ENCODE measurements at places on chromosomes 1 and 21. TPM values are rescaled to one million over a fixed set of nuclear protein-coding genes. Genes with fewer than 3 reads are reported as not detected.

DNA sequence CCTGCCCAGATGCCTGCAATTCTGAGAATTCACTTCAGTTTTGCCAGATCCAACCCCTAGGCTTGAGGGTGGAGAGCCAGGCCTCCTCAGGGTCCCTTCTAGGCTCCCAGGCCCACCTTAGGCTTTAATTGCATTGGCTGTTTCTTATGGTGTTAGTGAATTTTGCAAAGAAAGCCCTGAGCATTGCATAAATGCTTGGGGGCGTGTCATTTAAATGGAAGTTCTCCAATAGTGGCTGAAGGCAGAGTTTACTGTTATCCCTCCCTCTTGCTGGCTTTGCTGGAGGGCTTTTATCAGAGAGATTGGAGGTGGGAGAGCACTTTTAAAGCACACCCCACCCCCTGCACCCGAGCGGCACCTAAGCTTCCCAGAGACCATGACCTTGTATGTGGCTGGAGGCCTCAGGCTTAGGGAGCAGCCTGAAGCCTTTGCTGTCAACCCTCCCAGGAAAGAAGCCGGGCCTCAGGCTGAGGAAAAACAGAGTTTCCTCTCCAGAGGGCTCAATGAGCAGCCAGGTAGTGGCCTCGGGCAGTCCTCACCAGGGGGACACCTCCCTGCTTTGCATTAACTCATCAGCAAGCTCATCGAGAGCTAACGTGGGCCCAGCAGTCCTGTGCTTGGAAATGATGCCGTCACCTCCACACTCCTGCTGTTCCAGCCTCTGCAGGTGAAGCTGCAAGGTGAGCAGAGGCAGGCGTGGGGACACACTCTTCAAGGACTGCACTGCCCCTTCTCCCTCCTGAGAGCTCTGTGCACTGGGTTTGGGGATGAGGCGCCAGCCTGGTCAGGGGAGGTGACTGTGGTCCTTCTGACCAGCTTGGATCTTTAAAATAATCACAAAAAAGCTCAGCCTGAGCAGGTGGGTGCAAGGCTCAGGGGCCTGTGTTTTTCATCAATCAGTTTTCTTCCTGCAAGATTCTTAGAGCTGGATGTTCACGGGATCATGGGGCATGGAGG lies 58.0 kb downstream of the STUM start:
- peak; percentile 65 for DNase-seq

DNA sequence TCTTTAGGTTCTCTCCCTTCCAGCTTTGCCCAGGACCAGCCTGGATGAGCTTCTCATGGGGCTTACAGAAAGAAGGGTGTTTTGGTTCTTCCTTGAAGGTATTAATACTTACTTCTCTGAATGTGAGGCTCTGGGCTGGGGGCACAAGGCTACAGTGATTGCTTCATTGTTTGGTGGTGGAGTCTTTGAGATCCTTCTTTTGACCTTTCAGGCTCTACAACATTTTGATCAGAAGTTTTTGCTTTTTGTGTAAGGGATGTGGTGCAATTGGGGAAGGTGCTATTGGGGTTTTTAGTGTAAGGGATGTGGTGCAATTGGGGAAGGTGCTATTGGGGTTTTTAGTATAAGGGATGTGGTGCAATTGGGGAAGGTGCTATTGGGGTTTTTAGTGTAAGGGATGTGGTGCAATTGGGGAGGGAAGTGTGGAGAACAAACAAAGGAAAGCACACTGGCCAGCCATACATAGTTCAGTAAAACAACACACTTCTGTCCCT lies 103.6 kb upstream of the IVNS1ABP start:
- DNase-seq: no peak

DNA sequence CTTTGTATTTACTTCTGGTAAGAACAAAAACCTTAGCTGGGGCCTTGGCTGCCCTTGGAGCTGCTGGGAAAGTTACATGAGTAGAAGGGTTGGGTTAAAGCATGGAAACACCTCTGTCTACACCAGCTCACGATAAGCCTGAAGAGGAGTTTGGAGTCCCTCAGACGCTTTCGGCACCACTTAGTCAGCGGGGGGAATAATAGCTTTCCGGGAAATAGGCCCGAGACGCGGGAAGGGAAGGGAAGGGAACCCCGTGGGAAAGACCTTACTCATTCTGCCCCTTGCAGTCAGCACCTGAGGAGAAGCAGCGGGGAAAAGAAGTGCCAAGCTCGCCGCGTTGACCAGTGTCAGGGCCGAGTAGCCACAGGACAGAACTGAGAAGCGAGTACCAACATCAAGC lies 66.4 kb upstream of the PDE9A start:
- DNase-seq: no peak

- peak; percentile 90 for DNase-seq
These were observed 68.1 kb downstream of the JAK1 start for GRCh38 chr1:64898107-64898861.

GRCh38 chr1:51295926-51296325 lies 34.4 kb downstream of the TTC39A start:
- DNase-seq: peak; percentile 56

- no peak for DNase-seq
These were observed 123.4 kb upstream of the KCNK1 start for GRCh38 chr1:233490488-233490887.

GRCh38 chr1:204947338-204947737 lies 76.7 kb downstream of the NFASC start:
- DNase-seq: no peak

- DNase-seq: no peak
These were observed 927 bp downstream of the UAP1 start for GRCh38 chr1:162562470-162562828.

DNA sequence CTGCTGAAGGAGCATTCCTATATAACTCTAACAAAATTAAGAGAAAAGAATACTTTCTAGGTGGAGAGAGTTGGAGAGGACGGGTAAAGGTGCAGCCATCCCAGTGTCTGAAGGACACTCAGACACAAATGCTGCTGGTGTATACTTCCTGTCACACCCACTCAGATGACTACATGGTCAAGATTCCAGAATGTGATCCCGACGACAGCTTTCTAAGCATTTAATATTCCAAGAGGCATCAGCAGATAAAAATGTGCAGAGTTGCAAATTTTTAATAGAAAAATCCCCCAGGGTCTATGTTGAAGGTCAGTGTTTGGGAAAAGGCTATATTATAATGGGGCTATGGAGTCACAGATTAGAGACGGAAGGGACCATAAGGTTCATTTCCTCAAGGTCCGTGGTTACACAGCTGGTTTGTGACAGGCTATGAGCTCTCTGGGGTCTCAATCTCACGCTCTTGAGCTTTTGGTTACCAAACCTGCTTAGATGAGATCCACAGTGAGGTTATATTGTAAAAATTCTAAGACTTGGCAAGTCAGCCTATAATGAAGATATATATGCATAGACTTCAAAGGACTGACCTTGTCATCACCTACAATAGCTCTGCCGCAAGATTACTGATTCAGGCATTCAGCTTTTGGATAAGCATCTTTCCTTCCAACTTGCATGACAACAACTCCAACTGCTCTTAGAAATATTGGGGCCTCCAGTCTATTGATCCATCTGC lies 35.1 kb downstream of the ZNF281 start:
- no peak for DNase-seq

DNA sequence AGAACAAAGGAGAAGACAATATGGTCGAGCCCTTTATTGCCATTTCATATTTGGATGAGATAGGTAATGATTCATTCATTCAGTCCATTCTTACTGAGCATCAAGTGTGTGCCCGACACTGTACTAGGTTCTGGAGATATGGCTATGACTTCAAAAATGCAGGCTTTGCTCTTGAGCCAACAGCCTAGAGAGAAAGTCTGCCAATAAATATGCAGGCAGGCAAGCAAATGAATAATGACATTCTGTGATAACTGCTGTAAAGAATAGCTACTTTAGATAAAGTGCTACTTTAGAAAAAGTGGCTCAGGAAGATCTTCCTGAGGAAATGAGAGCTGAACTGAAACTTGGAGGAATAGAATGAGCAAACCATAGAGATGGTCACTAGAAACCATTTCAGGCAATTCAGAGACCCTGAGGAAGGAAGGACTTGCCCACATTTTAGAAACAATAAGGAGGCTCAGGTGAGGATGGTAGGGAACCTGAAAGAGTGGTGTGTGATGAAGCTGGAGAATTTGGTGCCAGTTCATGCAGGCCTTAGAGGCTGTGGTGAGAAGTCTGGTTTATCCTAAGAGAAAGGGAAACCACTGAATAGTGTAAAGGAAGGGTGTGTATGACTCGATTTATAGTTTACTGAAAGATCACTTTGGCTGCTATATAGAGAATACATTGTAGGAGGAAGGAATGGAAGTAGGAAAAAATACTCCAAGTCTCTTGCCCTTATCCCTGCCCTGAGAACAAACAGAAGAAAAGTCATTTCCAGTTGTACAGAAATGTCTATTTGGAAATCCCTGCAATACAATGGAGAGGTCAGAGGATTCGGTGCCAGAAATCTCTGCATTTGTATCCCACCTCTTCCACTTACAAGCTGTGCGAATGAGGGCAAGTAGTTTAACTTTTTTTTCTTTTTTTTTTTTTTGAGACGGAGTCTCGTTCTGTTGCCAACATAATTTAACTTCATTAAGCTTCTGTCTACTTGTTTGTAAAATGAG lies 167.9 kb downstream of the VPS13D start:
- no peak for DNase-seq

DNA sequence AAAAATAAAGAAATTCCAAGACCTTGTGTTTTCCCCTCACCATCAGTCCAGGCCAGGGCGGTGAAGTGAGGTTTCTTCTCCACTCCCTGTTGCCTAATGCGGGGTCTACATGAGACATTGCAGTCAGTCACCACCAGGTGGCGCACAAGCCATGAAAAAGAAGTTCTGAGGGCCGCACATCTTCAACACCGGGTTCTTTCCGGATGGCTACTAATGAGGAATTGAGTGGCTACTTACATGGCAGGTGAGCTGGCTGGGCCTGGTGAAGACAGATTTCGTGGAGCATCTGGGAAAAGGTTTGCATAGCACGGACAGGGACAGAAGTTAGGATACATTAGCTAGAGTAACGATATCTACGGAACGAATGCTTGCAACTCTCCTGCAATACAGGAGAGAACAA lies 15.8 kb upstream of the S100A11 start:
- peak; percentile 91 for DNase-seq

GRCh38 chr1:117702654-117703053 lies 96.8 kb downstream of the TENT5C start:
- DNase-seq: no peak

GRCh38 chr21:26758083-26758880 lies 86.9 kb downstream of the ADAMTS1 start:
- DNase-seq: no peak

- DNase-seq: no peak
These were observed 257.0 kb downstream of the HHIPL2 start for GRCh38 chr1:222290866-222291265.

GRCh38 chr1:44632598-44632997 lies 41.7 kb downstream of the TMEM53 start:
- no peak for DNase-seq

DNA sequence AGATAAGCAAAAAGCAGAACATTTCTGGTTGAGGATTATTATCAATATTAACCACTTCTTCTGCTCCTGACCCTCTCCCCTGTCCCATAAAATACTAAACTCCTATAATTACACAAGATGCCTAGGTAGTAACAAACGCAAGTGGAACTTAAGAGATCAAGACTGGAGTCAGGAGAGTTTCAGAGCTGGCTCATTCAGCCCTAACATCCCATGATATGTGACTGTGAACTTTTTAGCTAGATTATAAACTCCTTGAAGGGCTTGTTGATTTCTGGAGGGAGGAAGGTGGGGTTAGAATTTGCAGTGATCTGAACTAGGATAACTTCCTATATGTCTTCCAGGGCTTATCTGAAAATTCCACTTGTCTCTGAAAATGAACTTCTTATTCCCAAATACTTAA lies 130.6 kb downstream of the TGFB2 start:
- no peak for DNase-seq

- DNase-seq: no peak
These were observed 11.9 kb downstream of the ZYG11B start for GRCh38 chr1:52738148-52738547.

DNA sequence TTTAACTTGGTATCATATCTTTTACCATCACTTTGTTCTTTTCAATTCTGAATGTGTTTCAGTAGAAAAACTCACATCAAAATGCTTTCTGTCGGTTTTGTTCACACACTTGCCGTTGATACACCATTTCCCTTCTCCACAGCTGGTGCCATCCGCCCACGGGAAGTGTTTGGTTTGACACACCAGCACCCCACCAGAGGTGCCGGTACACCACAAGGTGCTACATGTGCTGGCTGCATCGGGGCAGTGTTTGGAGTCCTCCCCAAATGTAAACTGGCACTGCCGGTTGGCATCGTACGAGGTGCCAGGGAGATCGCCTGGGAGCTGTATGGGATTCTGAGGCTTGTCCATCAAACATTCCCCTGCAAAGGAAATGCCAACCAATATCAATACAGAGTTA lies 5.0 kb downstream of the ADAMTS1 start:
- DNase-seq: no peak

DNA sequence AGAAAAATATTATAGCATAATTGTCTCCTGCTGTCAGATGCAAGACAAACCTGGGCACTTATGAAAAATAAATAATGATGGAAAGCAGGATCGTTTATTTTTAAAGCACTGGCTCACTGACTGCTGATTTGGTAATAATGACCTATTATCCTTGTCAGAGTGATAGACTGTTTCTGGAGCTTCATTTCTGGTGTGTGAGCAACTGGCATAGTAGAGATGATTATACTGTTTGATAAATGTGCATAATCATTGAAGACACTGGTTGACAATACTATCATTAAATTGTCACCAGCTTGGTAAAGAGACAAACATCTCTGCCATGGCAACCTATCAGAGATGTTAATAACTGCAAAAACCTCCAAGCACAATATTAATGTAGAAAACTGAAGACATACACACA lies 179.9 kb upstream of the ZNF644 start:
- no peak for DNase-seq

- DNase-seq: no peak
These were observed 136.5 kb downstream of the ZZZ3 start for GRCh38 chr1:77545970-77546369.

- DNase-seq: peak; percentile 81
These were observed 10.9 kb upstream of the CD101 start for GRCh38 chr1:116990612-116991151.

Gene AJAP1
- 0.11 TPM for total RNA-seq

Gene KCTD3
- 15.7 TPM for total RNA-seq

Gene FCRL4
- not detected for total RNA-seq

Gene FCGR3A
- total RNA-seq: 14.7 TPM

Gene CD5L
- not detected for total RNA-seq

Gene AHCYL1
- total RNA-seq: 53.6 TPM

Gene ATG4C
- 7.6 TPM for total RNA-seq

Gene FLG2
- total RNA-seq: not detected

Gene CHRNB2
- total RNA-seq: 0.05 TPM

Gene OR14C36
- not detected for total RNA-seq

Data from cardiac septum (tissue), 1 donor.